Epithelial cell of esophagus (primary cell): ENCODE measurements at places on chromosomes 5 and 9.

DNA sequence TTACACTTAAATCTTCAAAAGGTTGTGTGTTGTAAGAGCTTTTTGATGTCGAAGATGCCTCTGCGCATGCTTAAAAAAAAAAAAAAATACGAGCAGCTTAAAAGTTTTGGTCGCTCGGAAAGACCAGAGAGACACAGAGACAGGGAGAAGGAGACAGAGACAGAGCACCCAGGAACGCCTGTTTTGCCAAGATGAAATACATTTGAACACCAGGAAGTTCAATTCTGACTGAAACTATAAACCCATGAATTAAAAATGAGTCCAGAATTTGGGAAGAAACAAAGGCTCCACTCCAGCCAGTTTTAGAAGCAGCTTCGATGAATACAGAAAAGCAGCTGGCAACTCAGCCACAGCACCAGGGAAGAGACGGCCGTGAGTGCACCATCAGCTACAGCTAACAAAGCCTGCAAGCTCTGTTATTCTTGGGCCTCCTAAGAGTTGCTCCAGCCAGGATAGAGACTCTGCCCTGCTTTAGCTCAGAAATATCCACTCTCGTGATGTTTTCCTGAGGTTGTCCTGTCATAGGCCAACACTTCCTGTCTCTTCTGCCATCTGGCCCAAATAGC, 2.5 kb upstream of the ZNF474 start:
- DNase-seq = no peak

DNA sequence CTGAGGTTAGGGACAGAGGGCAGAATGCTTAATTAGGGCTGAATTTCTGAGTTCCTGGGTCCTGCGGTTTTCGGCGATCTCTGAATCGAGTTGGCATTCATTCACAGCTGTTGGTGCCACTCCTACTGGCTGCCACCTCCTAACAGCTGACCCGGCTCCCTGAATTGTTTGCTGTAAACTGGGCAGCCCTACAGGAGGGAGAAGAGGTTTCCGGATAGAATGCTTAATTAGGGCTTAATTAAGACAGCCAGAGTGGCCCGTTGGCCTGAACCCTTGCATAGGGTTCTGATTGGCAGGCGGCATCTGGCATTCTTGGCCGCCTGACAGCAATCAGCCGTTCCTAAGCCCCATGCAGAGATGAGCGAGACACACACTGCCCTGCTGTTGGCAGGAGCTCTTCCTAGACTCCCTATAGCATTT, 25.7 kb downstream of the FRMPD1 start:
- no peak for DNase-seq

GRCh38 chr9:69400470-69400869, 75.5 kb downstream of the ENTREP1 start:
- peak; percentile 43 for DNase-seq

GRCh38 chr5:1312993-1313833, 18.3 kb upstream of the TERT start:
- peak; percentile 65 for DNase-seq

DNA sequence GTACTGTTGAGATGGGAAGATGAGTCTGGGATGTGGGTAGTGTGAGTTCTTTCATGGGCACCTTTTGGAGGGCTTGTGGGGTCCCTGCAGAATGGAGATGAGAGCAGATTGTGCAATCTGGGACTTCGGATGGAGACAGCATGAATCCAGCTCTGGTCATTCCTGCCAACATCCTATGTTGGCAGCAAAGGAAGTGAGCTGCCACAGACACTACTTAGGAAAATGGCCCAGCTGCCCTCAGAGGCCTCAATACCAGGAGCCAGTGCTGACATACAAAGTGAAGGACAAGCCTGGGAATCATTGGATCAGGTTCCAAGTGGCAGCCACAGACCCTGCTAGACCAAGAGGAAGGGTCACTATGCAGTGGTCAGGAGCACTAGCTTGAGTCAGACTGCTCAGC, 402.8 kb downstream of the CDK5RAP2 start:
- no peak for DNase-seq

GRCh38 chr9:99016681-99017387, 73.1 kb downstream of the COL15A1 start:
- no peak for DNase-seq

DNA sequence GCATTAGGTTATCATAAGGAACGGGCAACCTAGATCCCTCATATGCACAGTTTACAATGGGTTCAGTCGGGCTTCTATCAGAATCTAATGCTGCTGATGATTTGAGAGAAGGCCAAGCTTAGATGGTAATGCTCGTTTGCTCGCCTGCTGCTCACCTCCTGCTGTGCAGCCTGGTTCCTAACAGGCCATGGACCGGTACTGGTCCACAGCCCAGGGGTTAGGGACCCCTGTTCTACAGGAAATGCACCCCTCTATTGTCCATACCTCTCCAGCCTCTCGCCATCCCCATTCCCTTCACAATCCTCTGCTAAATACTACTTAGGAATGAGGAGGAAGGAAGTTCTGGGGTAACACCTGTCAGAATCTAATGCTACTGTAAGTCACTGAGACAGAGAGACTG, 75.1 kb downstream of the OXCT1 start:
- DNase-seq = no peak

- no peak for DNase-seq
These were observed 64.9 kb upstream of the FANCC start for GRCh38 chr9:95382433-95382832.

DNA sequence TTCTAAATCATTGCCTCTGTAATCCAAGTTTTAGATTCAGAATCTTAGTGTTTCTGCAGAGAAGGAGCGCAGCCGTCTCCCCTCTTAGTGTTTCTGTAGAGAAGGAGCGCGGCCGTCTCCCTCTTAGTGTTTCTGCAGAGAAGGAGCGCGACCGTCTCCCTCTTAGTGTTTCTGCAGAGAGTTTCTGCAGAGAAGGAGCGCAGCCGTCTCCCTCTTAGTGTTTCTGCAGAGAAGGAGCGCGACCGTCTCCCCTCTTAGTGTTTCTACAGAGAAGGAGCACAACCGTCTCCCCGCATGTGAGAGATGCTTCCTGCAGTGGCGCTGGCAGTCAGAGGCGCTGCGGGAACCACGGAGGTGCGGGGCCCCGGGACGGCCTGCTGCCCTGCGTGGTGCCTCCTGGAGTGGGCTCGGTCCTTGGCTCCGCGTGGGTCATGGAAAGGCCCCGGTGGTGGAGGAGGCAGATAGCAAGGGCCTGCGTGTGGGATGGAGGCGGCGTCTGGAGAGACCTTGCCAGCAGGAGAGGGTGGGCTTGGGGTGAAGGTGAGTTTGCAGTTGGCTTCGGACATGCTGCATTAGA, 10.9 kb downstream of the CEP72 start:
- DNase-seq = no peak

GRCh38 chr9:79329861-79330260, 241.9 kb upstream of the TLE4 start:
- DNase-seq = no peak

DNA sequence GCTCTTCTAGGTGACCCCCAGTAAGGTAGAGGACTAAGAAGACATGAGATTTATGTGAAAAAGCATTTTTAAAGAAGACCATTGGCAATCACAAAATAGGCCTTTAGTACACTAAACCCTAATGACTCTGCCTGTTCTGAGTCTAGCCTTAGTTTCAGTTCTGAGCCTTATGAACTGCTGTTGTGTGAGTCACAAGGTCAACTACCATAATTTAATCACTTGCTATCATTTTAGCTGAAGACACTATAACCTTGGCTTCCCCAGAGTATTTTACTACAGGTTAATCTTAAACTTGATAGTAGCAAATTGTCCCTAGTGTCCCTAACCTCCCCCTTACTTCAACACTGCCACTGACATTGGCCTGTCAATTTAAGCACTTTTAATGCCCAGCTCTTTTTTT, 34.4 kb downstream of the APC start:
- DNase-seq = peak; percentile 3

DNA sequence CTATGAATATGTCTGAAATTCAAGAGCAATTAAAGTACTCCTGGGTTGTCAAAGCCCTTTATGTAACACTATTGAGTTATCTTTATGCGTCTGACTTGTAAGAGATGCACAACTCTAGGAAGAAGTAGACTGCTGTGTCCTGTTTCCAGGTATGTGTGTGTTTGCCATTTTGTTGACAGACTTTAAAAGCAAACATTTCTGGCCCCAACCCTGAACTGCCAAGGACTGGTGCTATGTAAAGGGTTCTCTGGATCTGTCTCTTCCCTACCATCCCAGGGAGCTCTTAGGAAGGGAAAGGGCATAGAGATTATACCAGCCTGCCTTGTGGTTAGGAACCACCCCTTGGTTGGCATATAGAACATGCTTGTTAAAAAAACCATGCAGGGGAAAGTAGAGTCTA, 12.1 kb downstream of the SLC22A5 start:
- no peak for DNase-seq

- no peak for DNase-seq
These were observed 21.0 kb upstream of the FOXE1 start for GRCh38 chr9:97831843-97832636.

DNA sequence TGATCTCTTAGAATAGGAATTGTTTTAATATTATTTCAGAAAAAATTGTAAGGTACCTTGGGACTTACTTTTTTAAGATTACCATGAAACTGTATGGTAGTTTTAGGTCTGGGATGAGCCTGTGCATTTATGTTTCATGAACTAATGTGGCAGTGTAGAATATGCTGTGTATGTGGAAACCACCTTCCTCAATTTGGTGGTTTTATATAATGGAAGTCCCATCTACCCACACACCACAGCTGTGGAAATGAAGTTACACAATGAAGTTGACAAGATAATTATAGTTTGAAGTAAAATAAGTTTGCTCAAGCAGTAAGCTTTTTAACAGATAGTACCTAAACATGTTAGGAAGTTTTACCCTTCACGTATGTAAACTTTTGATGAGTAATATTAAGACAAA, 24.4 kb downstream of the WDR36 start:
- no peak for DNase-seq

- DNase-seq = no peak
These were observed 22.5 kb upstream of the LAMC3 start for GRCh38 chr9:130986356-130986965.

DNA sequence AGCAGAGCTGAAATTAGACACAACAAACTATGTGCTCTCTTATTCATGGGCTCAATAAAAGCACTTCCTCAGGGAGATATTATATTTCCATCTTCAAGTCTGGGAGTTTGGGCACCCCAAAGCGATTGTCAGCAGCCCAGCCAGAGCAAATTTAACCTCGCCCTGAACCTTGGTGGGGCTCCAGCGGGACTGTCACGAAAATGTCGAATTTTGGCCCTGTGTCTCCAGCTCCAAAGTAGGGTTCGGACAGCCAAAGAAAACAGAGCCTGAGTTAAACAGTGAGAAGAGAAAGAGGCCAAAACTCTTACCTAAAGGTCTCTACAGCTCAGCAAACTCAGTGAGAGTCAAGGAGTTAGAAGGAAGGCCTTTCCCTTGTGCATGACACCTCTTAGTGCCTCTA, 432.9 kb downstream of the SPATA31D1 start:
- no peak for DNase-seq

GRCh38 chr9:71936066-71936465, 24.6 kb downstream of the C9orf85 start:
- no peak for DNase-seq
